Activated T-helper 1 cell treated with anti-CD3 and anti-CD28 coated beads, Interleukin-2, amount 50 U/mL, for 16 hours (primary cell): ENCODE measurements at places on chromosomes 5 and 9.

DNA sequence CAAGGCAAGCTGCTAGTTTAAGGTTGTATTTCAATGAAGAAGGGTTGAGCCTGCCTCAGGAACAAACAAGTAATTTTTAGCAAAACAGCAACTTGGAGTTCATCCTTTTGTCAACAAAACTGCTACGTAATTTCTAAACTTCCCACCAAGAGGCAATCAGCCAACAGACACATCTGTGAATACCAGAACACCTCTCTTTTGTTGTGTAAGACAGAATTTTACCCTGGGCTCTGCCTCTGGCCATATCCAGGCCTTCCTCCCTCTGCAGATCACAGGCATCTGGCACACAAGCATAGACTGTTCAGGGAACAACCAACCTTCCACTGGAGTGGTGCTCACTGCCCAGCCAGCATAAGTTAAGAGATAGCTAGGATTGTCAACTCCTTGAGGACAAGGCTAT is 409.0 kb downstream of the SPOCK1 start:
- no peak for DNase-seq

GRCh38 chr9:107816561-107817021 is 327.0 kb upstream of the KLF4 start:
- no peak for DNase-seq

DNA sequence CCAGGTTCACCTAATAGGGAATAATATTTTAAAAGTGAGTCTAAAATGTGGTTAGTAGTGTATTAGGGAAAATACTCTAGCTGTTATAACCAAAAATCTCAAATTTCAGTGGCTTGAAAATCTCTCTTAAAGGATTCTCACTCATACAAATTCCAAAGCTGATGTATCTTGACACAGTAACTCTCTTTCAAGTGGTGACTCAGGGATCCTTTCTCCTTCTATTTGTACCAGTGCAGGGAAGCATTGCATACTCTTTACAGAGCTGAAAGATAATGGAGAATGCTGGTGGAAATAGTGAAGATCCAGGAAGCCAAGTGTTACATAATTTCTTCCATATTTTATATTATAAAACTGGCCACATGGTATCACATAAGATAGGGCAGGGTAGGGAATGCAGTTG is 560.2 kb upstream of the CDH9 start:
- DNase-seq, result no peak

- DNase-seq, result no peak
Observed at GRCh38 chr5:171861381-171861780, 75.8 kb downstream of the SMIM23 start.

DNA sequence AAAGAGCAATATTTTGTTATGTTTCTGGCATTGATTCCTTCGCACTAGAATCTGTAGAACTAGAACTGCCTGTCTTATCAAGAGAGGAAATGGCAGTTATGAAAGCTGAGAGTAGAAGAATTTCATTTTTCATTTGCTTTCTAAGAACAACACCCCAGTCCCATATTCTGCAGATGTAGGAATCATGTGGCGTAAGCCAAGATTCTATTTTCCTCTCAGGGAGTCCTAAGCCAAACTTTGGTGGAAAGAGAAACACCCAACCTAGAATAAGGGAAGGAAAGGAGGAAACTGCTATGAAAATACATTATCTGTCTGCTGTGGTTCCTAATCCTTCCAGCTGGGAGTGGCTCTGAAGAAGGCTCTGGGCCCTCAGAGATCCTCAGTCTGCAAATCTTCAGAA is 1176.9 kb upstream of the C9orf72 start:
- DNase-seq, result no peak

DNA sequence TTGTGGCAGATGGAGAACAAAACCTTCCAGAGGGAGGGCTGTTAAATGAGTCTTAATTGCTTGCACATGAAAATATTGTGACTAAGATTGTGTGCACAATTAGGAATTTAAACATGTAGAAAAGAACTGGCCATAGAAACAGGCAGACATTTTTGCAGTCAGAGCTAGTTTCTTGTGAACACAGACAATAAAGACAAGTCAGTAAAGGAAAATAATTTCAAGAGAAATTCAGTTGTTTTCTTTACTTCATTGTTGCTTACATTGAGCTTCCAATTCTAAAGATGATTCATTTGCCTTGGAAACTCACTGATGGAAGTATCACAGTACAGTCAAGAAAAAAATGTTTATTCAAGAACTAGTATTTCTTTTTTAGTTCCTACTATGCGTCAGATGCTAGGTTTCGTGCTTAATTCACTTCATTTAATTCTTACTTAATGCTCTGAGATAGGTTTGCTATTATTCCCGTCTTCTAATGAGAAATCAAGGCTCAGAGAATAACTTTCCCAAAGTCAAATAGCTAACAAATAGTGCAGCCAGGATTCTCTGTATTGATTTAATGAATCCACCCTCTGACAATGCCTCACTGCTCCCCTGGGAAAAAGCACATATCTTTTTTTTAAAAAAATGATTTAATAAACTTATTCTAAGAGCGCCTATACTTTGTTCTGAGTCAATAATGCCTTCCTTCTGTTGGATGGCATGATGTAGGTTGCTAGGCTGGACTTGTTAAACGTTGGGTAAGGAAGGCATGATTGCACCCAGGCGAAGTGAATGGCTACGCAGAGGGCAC is 581.4 kb downstream of the RAB3C start:
- no peak for DNase-seq

- DNase-seq, result no peak
Observed at GRCh38 chr5:39178171-39178570, 41.2 kb downstream of the FYB1 start.

GRCh38 chr9:12856603-12857002 is 81.8 kb downstream of the LURAP1L start:
- no peak for DNase-seq
